ENCODE measurements at places on chromosomes 5 and 9. TPM values are rescaled to one million over a fixed set of nuclear protein-coding genes. Genes with fewer than 3 reads are reported as not detected.
A peak's percentile ranks its signal among the peaks of the same experiment; 100 is the strongest.

FSD1L gene
- 4.5 TPM for total RNA-seq

DNA sequence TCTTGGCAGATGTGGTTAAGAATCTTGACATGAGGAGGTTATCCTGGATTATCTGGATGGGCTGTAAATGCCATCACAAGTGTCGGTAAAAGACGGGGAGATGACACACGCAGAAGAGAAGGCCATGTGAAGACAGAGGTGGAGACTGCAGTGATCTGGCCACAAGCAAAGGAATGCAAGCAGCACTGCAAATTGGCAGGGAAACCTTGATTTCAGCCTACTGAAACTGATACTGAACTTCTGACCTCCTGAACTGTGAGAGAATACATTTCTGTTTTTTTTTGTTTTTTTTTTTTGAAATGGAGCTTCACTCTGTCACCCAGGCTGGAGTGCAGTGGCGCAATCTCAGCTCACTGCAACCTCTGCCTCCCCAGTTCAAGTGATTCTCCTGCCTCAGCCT, 92.4 kb upstream of the NFIL3 start:
- DNase-seq, result no peak

- no peak for DNase-seq
These were observed 239.0 kb downstream of the PJA2 start for GRCh38 chr5:109170629-109171350.

GRCh38 chr5:66351813-66352212, 207.7 kb downstream of the SREK1 start:
- DNase-seq, result no peak

AP3B1 gene
- 32.9 TPM for total RNA-seq

- no peak for DNase-seq
These were observed 22.6 kb downstream of the OTULIN start for GRCh38 chr5:14687023-14687665.

DIRAS2 gene
- total RNA-seq, result not detected

- no peak for DNase-seq
These were observed 28.9 kb upstream of the CKMT2 start for GRCh38 chr5:81204205-81204604.

CD14 gene
- 127 TPM for total RNA-seq

DRD1 gene
- 0.58 TPM for total RNA-seq

GRCh38 chr5:37840053-37841034, 503 bp upstream of the GDNF start:
- DNase-seq, result peak; percentile 61

DNA sequence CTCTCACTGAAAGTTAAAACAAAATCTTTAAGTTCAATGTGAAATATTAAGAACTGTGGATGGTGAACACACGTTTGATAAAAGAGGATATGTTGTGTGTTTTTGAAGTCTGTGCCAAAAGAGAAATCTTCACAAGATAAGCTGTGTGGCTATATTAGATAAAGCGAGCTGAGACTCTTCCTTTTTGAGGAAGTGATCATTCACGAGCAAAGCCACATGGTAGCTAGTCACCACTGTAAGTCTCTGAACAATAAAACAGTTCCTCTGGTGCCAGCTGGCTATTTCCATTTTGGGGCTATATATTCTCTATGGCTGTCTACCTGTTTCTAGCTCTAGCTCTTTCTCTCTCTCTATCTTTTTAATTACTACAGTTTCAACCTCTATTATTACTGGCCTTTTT, 1849.2 kb upstream of the C9orf72 start:
- DNase-seq, result no peak

DNA sequence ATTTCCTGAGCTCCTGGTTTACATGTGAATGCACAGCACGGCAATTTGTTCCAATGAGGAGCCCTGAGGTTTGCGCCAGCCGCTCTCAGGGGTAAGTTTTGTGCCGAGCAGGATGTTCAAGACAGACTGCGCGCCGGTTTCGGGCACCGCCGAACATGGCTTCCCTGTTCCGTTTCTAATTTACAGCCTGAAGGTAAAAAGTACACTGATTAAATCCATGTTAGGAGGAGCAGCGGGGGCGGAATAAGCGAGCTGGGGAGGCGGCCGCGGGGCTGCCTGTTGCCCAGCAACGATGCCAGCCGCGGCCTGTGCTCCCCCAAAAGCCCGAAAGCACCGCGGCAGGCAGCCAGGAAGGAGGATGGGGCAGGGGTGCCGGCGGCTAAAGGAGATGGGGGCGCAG, 6.4 kb downstream of the SOWAHA start:
- DNase-seq, result no peak

RAB3C gene
- 0.67 TPM for total RNA-seq

SCGB3A2 gene
- total RNA-seq, result 186 TPM

CDHR2 gene
- 0.35 TPM for total RNA-seq

GPR150 gene
- 0.49 TPM for total RNA-seq

DNA sequence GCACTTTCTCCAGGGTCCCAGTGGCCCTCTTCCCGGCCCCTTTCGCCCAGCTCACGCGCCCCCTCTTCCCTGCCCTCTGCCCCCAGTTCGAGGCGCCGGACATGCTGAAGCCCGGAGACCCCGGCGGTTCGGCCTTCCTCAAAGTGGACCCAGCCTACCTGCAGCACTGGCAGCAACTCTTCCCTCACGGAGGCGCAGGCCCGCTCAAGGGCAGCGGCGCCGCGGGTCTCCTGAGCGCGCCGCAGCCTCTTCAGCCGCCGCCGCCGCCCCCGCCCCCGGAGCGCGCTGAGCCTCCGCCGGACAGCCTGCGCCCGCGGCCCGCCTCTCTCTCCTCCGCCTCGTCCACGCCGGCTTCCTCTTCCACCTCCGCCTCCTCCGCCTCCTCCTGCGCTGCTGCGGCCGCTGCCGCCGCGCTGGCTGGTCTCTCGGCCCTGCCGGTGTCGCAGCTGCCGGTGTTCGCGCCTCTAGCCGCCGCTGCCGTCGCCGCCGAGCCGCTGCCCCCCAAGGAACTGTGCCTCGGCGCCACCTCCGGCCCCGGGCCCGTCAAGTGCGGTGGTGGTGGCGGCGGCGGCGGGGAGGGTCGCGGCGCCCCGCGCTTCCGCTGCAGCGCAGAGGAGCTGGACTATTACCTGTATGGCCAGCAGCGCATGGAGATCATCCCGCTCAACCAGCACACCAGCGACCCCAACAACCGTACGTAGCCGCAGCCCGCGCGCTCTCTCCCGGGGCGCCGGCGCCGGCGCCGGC, 1.0 kb downstream of the PRDM6 start:
- peak; percentile 74 for DNase-seq

GRXCR2 gene
- not detected for total RNA-seq

GRCh38 chr5:65570598-65571226, 7.6 kb downstream of the PPWD1 start:
- DNase-seq, result no peak

- no peak for DNase-seq
These were observed 148.2 kb downstream of the DROSHA start for GRCh38 chr5:31383734-31384133.

DNA sequence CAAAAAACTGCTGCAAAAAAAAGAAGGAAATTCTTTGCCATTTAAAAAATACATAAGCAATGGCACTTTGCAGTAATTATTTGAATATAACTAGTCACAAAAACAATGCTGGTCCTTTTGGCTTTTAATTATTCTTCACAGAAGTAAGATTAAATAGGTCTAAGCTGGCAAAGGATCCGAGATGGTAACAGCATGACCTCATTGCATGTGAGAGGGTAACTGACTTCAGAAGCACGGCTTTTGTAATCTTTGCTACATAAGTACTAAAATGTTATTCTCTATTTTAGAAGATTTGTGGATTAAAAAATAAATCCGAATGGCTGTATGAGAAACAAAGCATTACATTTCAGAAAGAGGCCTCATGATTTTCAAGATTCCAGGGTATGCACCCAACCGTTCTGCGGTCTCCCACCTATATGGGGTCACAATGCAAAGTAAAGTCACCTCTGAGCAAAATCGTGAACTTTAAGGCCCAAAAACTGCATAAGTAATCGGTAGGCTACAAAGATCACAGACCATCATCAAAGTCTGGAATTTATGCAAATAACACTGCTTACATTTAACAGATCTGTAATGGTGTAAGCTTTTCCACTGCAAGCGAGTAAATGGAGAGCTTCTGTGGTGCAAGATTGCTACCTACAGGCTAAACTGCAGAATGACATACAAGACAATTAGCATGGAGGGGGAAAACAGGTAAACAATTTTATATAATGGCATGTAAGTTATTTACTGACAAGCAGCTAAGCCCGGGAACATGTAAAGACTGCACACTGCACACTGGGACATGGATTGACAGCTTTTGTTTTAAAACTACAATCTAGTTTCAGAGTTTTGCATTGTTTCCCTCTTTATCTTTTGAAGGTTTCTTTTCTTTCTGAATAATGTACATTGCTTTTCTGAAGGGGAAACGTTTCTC, 231.6 kb downstream of the SLF1 start:
- no peak for DNase-seq

DNA sequence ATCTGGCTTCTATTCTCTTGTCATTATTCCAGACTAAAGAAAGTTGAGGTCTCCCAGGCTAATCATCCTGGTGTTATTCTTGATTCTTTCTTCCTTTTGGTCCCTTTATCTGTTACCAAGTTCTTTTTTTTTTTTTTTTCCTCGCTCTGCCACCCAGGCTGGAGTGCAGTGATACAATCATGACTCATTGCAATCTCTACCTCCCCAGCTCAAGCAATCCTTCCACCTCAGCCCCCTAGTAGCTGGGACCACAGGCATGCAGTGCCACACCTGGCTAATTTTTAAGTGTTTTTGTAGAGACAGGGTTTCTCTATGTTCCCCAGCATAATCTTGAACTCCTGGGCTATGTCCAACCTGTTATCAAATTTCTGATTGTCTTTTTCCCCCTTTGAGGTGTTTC, 126.6 kb upstream of the DHFR start:
- no peak for DNase-seq

DNA sequence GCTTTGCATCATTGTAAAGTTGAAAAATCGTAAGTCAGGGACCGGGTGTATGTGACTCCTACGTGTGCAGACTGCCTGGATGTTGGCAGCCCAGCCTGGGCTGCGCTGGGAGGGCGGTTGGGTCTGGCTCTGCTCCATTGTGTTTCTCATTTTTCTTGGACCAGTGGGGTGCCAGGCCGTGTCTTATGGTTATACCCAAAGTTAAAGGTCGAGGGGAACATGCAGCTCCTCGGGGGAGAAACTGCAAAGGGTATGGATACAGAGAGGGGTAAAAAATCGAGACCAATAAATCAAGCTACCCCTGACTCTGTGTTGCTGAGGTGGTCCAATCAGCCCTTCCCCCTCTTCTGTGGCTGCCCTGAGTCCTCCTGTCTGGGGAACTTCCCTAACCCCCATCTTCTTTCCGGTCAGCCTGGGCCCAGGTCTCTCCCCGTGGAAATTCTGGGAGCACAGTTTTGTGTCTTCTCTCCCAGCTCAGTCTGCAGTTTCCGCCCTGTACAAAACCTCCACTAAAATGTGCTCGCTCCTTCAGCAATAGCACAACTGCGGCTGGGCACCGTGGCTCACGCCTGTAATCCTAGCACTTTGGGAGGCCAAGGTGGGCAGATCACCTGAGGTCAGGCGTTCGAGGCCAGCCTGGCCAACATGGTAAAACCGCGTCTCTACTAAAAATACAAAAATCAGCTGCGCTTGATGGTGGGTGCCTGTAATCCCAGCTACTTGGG, 34.1 kb upstream of the UNC5A start:
- DNase-seq, result peak; percentile 40

GRCh38 chr9:92986176-92987119, 39.1 kb downstream of the FGD3 start:
- peak; percentile 53 for DNase-seq

LRRC19 gene
- 0.64 TPM for total RNA-seq

GRCh38 chr9:129607027-129607387, 13.9 kb downstream of the C9orf50 start:
- DNase-seq, result no peak

DNA sequence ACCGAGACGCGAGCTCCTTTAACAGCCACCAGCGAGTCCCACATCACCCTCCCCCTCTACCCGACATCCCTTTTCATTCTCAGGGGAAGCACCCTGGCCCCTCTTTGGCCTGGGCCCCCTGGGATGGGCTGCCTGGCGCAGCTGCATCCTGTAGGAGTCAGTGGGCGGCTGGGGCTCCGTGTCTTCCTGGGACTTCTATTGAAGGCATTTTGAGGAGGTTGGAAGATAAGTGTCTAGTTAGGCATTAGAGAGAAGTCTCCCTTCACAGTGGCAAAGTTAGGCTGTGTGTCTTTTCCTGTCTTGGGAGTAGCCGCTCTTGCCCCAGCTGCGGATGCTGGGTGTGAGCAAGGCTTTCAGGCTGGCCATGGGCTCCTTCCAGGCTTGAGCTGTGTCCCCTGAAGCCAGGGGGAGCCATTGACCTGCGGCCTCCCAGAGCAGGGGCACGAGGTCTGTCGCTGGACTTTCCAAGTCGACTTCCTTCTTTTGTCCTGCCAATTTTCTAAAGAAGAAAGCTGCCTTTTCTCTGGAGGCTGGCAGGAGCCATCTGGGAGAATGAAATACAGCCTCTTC, 18.6 kb upstream of the NKD2 start:
- DNase-seq, result peak; percentile 70

- no peak for DNase-seq
These were observed 79.2 kb downstream of the KCTD16 start for GRCh38 chr5:144249755-144250464.

DNA sequence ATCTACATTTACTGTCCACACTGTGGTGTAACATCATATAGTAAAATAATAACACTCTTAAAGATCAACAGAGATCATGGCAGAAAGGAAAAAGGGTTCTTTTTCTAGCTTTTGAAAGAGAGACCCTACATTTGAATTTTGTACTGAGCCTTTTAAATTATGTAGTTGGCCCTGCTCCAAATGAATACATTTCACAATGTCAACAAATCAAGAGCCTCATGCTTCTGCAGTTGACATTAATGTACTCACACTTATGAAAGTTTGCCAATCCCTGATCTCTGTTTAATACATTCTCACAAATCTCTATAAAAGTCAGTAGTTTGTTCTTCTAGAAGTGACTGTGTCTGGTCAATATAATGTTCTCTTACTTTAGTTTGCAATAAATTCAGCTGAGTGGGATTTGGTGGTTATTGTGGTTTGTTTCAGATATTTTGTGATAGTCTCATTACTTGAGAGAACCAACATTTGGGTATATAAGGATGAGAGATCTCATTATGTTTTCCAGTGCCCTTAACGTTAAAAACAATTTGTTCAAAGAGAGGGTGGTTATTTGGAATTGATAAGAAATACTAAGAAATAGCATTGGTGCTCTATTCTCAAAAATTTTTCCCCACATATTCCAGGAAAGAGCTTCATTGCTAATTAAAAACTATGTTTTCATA, 277.8 kb upstream of the FTMT start:
- DNase-seq, result no peak

DNA sequence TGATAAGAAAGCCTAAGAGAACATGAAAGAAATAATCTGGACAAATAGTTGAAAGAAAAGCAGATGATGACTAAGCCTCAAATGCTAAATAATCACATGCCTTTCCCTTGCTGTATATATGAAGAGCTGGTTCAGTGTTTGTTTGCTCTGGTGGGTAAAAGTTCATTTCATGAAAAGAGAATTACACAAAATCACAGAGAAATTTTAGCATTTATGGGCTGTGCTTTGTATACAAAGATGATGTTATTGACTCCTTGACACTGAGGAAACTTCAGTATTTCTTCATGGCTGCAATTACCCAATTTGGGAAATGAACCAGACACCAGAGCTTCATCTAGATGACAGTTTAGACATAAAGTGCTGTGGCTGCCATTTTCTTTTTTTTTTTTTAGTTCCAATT, 527.2 kb downstream of the NR2F1-AS1 start:
- no peak for DNase-seq

PCDHGC3 gene
- total RNA-seq, result 109 TPM

CLIC3 gene
- total RNA-seq, result 80.7 TPM

GRCh38 chr5:168282120-168282519, 9.3 kb upstream of the WWC1 start:
- DNase-seq, result peak; percentile 82

- DNase-seq, result no peak
These were observed 360.2 kb upstream of the GRIA1 start for GRCh38 chr5:153130296-153130695.
